Activated CD8-positive, alpha-beta memory T cell treated with anti-CD3 and anti-CD28 coated beads for 4 hours (primary cell): ENCODE measurements at places on chromosomes 2 and 18.

DNA sequence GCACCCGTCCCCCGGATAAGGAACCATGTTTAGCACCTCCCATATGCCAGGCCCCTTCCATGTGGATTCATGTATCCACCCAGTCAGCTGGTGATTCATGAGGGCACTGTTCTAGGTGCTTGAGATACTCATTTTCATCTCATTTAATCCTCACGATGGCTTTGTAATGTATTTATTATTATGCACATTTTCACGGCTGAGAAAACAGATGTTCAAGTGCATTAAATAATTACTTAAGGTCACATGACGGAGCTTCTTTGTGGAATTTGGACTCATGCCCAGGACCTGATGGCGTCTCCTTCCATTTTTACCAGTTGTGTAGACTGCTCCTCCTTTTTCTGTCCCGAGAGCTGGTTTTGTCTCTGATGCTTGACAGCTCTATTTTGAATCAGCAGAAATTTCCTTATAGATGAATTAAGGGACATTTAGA is 72.2 kb upstream of the RBM44 start:
- DNase-seq: no peak

- DNase-seq: no peak
Measured at GRCh38 chr2:69620870-69621269, 22.7 kb downstream of the AAK1 start.

- no peak for DNase-seq
Measured at GRCh38 chr2:2271469-2271941, 59.6 kb downstream of the MYT1L start.

GRCh38 chr18:7447318-7448028 is 119.6 kb upstream of the PTPRM start:
- no peak for DNase-seq

GRCh38 chr18:27964811-27965210 is 212.1 kb downstream of the CDH2 start:
- DNase-seq: no peak

GRCh38 chr2:239296020-239296932 is 104.5 kb downstream of the HDAC4 start:
- DNase-seq: no peak

DNA sequence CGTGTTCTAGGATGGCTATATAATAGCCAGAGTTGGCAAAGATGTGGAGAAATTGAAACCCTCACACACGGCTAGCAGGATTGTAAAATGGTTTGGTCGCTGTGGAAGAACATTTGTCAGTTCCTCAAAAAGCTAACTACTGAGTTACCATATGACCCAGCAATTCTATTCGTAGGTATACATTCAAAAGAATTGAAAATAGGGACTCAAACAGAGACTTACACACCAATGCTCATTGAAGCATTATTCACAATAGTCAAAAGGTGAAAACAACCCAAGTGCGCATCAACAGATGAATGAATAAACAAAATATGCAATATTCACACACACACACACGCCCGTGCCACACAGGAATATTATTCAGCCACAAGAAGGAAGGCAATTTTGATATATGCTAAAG is 98.7 kb downstream of the PLA2R1 start:
- no peak for DNase-seq

DNA sequence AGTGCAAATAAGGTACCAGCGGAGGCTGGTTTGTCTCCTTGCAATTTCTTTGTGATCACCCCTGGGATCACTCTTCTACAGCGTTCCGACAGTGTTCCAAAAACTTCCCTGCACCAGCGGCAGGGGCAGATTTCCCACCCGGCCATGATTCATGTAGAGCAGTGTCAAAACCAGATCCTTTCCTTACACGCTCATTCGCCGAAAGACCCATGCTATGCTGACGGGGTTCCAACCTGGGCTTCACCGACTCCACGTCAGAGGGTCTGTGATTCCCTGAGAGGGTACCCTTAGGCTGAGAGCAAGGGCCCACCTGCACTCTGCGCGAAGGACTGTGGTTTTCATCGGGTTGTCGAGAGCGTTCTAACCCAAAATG is 423 bp upstream of the TTC27 start:
- no peak for DNase-seq

DNA sequence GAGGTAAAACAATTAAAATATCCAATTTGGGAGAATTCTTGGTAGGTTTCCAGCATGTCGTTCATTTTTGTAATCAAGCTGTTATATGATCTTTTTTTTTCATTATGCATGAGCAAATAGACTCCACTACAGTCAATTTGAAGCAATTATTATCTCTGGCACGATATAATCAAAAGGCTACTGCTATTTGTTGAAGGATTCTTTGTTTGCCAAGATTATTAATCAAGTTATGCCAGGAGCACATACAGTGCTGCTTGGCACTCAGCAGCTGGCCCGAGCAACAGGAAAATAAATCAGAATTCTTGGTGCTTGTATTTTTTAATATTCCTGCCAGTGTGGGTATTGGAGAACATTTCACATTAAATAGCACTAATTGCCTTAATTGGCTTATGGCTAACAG is 279.5 kb downstream of the RND3 start:
- DNase-seq: no peak

DNA sequence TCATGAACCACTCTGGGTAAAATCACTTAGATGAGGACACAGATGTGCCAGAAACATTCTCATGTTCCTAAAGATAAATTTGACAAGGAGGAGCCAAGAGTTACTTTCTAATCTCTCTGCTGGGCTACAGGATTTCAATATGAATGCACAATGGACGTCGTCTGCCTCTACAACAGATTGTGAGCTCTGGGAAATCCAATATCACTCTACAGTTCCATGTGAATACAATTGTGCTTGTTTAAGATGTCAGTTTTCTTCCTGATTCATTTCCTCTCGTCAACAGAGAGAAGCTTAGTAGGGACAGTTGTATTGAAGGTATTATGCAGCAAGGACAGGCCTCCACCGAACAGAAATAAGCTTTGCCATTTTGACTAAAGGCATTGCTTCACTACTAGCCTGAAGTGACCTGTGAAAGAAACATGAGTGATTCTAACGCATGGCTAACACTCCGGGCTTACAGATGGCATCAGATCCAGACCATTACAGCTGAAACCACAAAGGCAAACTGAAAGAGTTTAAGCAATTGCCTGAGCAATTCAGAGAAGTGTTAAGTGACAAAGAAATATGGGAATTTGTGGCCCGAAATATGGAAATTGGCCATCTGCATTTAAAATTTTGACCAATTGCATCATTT is 1591.5 kb downstream of the LRP1B start:
- no peak for DNase-seq
